ENCODE measurements at places on chromosomes 7 and 10.

DNA sequence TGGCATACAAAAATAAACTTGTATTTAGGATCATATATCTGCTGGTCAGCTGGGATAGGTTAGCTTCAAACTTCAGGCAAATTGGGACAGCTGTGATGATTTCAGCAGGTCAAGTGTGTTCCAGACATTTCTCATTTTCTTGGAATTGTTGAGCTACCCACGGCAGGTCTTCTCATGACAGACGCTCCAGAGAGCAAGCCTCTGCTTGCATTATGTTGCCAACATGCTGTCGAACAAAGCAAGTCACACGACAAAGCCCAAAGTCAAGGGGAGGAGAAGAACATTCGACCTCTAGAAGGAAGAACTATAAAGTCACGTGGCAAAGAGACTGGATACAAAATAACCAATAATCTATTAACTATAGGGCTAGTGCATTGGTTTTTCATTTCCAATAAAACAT, 103.5 kb downstream of the RAB18 start:
- no peak for DNase-seq

DNA sequence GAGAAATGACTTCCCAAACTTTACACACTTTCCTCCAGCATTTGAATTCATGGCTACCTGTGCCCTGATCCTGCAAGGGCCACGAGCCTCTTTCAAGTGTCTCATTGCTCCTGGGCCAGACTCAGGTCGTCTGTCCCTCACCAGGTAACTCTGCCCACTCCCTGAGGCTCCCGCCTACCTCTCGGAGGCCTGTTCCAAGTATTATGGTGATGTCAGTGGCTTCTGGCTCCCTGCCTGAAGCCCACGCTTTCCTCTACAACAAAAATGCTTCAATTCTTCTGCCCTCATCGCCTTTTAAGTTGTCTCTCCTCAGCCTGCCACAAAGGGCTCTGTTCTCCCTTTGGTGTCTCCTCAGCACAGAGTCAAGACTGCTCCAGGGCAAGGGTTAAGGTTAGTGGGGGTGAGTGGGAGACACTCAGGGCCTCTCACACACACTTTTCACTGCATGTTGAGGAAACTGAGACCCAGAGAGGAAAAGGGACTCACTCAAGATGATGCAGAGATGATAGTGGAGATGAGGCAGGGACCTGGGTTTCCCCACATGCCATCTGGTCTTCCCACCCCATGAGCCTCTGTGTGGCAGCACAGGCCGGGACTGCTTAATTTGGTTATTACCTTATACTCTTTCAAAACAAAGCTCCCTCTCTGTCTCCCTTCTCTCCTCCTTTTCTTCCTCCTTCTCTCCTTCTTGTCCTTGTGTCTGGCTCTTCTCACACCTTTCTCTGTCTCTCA, 28.3 kb upstream of the EGR2 start:
- DNase-seq: no peak

- DNase-seq: no peak
These were observed 29.6 kb downstream of the MAD1L1 start for GRCh38 chr7:2202901-2203765.

DNA sequence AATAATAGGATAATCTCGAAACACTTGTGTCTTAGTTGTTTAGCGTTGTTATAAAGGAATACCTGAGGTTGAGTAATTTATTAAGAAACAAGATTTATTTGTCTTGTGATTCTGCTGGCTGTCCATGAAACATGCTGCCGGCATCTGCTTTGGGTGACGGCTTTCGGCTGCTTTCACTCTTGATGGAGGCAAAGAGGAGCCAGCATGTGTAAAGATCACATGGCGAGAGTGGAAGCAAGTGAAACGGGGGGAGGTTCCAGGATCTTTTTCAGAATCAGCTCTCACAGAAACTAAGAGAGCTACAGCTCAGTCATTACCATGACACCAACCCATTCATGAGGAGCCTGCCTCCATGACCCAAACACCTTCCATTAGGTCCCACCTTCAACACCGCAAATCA, 402.8 kb downstream of the CDC14C start:
- DNase-seq: no peak

GRCh38 chr10:7075110-7075509, 335.7 kb downstream of the SFMBT2 start:
- DNase-seq: no peak

DNA sequence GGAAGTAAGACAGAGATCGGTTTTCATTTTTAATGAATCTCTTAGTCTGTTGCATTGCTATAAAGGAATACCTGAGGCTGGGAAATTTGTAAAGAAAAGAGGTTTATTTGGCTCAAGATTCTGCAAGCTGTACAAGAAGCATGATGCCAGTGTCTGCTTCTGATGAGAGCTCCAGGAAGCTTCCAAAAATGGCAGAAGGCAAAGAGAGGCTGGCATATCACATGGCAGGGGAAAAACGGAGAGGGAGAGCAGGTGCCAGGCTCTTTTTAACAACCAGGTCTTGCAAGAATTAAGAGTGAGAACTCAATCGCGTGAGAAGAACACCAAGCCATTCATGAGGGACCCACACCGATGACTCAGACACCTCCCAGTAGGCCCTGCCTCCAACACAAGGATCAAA, 125.0 kb upstream of the THSD7A start:
- DNase-seq: no peak

DNA sequence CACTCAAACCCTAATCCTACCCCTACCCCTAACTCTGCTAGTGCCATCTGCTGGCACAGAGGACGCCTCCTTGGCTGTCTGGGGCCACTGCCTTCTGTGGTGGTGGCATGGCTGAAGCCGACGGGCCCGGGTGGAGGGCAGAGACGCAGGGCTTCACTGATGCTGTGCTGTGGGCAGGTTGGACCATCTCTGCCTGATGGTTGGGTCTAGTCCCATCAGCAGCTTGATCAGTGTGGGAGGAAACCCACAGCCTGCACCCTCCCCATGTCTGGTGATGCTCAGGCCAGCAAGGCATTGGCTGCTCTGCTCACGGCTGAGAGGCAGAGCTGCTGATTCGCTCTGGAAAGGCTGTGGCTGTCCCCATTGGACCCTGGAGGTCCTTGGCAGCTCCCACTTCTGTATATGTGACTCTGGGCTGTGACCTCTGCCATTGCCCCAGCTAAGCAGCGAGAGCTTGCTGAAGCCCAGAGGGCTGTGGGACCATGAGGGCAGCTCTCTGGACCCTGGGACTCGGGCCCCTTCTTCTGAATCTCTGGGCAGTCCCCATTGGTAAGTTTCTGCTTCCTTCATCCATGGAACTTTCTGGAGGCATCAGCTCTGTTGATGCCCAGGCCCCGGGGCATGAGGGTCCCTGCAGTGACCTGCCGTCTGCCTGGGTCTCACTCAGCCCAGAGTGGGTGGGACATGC, at the start of gene SCART1:
SCART1 (plus strand) TSS at position 430 of the 688 bp plus-strand sequence; CDS start at position 483, 53 bp downstream.
- no peak for DNase-seq

DNA sequence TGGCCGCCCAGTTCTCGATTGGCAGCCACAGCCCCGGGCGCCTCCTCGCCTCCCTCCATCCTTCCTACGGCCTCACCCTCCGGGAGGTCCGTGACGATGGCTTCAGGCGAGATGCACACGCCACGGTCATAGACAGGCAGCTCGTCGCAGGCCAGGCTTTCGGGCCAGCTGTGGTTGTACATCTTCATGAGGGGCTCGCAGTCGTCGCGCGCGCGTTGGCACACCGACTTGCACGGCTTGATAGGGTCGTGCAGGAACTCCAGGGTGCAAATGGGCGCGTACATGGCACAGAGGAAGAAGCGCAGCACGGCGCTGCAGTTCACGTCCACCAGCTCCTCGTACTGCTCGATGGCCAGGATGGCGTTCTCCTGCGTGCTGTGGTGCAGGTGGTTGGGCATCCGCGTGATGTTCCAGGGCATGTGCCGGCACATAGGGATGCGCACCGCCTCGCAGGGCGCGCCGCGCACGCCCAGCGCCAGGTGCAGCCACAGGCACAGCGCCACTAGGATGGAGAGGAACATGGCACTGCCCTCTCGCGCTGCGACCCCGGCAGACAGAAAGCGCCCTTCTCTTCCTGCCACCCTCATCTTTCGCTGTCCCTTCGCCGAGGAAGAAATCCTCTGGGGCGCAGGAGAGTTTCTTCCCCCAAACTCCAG, 472 bp downstream of the SFRP4 start:
- DNase-seq: no peak

DNA sequence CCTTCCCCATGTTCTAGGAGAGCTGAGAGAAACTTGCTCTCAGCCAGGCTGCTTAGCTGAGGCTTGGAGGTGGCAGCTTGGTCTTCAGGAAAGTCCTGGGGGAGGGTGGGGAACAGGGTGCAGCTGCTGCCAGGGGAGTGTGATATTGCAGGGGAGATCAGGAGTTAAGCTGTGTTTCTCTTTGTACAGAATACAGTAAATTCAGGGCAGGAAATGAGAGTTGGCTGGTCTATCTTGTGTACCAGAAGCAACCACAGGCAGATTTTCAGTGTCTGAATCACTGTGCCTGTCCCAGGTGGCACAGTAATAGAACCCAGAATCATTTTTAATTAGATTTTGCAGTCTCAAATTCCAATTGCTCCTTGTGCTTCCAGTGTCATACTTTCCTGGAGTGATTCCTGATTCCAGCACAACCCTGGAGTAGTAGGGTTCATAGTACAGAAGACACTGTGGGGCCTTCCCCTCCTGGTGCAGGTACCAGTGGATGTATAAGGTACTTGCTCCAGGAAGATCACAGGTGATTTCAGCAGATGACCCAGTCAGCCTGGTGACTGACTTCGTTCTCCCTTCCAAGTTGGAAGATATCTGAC, 94.0 kb upstream of the TARP start:
- no peak for DNase-seq

DNA sequence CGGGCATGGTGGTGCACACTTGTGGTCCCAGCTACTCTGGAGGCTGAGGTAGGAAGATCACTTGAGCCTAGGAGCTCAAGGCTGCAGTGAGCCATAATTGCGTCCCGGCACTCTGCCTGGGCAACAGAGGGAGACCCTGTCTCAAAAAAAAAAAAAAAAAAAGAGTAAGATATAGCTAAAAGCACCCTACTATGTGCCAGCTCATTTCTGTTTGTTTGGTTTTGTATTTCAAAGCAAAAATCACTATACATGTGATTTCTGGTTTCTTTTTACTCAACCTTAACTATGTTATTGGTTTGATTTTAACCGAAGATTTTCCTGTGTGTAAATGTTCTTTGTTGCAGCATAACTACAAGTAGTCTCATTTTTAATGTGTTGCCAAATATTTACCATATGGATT, 66.5 kb upstream of the RSBN1L start:
- no peak for DNase-seq

DNA sequence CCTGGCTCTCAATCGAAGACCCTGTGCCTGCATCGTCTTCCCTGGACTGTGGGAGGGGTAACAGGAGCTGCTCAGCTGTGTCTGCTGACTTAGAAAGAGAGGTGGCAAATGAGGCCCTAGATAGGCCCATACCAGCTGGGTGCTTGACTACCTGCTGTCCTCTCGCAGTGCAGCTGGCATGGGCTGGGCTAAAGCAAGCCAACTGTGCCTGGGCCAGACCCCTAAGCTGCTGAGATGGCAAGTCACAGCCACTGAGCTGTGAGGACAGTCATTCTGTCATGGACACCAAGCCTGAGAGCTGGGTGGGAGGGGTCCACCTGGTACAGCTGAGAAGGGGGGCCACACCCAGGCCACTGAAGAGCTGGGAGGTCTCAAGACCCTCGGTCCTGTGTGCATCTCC, 45.8 kb upstream of the AQP1 start:
- DNase-seq: no peak

DNA sequence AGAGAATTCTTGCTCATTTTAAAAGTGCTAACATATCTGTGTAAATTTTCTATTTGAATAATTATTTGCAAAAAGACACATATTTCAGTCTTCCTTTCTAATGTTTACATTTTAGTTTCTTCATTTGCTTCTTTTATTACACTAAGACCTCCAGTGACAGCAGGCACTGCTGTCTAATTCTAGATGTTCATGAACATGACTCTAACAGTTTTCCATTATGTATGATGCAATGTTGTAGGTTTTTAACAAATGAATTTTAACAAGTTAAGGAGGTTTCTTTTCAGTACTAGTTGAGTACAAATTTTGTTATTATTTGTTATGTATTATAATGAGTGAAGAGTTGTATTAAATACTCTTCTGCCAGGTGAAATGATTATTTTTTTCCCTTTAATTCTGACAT, 83.6 kb downstream of the GRB10 start:
- no peak for DNase-seq

DNA sequence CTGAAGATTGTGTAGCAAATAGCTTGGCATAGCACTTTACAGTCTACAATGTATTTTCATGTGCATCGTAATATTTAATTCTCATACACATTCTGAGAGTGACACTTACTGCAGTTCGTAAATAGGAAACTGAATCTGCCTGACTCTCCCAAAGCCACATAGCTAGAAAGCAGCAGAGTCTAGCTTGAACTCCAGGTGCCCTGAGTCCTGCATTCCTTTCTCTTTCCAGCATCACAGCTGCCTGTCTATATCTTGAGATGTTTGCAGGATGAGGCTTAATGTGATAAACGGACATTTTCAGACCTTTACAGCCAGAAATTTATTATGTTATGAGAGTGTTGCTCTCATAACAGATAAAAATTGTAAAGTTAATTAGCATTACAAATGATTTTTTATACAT, 132.9 kb upstream of the PLXDC2 start:
- no peak for DNase-seq

GRCh38 chr10:49398000-49398861, 2.3 kb upstream of the DRGX start:
- peak; percentile 91 for DNase-seq

GRCh38 chr10:7667262-7668141, 736 bp upstream of the ITIH5 start:
- DNase-seq: no peak

DNA sequence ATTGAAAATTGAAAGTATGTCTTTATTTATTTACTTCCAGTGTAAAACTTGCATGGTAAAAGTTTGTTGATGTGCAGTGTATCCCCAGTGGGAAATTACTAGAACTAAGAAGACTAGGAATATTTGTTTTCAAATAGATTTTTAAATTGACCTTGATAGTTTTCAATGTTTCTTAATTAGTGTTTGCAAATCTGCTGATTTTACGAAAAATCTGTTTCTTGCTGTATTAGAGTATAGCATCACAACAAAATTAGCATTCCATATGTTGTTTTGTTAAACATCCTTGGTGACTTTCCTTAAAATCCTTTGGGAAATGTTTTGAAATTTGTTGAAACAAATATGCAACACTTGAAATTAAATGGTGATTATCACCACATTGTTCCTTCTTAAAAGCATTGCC, 425.9 kb downstream of the SUGCT start:
- DNase-seq: no peak

- peak; percentile 76 for DNase-seq
These were observed 747 bp downstream of the GDI2 start for GRCh38 chr10:5812283-5813090.

DNA sequence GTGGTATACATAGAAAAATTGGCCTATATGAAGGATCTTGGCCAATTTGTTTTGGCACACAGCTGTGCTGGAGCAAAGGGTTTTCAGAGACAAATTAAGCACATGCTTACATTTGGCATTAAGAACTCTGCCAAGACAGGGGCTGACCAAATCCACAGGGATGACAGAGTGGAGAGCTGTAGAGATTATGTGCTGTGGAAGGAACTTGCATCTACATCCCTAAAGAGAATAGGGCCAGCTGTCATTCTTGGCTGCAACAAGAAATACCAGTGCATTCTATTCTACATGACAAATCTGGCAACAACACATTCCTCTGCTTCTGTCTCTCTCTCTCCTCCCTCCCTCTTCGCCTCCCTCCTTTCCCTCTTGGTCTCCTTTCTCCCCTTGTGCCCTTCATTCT, 75.6 kb downstream of the POM121L12 start:
- no peak for DNase-seq
